Activated CD8-positive, alpha-beta T cell treated with anti-CD3 and anti-CD28 coated beads for 36 hours (primary cell): ENCODE measurements at places on chromosomes 3 and 15. TPM values are rescaled to one million over a fixed set of nuclear protein-coding genes. Genes with fewer than 3 reads are reported as not detected.

TRAT1 gene
- total RNA-seq = 15.5 TPM

FILIP1L gene
- 0.13 TPM for total RNA-seq

DNA sequence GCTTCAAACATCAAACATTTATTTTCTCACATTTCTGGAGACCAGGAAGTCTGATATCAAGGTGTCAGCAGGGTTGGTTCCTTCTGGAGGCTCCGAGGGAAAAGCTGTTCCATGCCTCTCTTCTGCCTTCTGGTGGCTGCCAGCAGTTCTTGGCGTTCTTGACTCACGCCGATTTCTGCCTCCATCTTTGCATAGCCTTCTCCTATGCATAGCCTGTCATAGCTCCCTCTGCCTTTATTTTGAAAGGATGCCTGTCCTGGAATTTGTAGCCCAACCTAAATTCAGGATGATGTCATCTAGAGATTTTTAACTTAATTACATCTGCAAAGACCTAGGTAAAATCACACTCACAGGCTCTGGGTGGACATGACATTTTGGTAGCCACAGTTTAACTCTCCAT is 70.4 kb downstream of the RGMA start:
- H3K4me1 ChIP-seq = peaks cover 63% of the 10 kb centered on the region
- H3K27me3 ChIP-seq = no peaks in the 10 kb centered on the region
- H3K4me3 ChIP-seq = no peak overlapping the region
- peaks cover 86% of the 10 kb centered on the region for H3K36me3 ChIP-seq

DNA sequence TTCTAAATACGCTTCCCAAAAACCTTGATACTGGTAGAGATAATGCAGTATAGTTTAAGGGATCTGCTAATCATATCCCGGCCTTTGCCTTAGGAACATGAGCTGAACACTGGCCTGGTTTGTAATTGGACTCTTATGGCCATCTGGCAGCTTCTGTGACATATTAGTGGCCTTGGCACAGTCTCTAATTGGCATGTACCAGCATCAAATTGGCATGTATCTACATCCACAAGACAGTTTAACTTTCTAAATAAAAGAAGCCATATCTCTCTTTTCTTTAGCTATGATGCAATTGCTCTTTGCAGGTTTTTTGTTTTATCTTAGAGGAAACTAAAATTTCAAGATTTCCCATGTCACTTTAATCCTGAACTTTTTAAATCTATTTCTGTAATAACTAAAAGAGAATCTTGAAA is 44.6 kb upstream of the FILIP1L start:
- no peak overlapping the region for H3K4me3 ChIP-seq
- no peak overlapping the region for H3K27ac ChIP-seq
- H3K36me3 ChIP-seq = peaks cover 51% of the 10 kb centered on the region
- no peaks in the 10 kb centered on the region for H3K27me3 ChIP-seq
- H3K4me1 ChIP-seq = peaks cover 10% of the 10 kb centered on the region
- DNase-seq = no peak

DNA sequence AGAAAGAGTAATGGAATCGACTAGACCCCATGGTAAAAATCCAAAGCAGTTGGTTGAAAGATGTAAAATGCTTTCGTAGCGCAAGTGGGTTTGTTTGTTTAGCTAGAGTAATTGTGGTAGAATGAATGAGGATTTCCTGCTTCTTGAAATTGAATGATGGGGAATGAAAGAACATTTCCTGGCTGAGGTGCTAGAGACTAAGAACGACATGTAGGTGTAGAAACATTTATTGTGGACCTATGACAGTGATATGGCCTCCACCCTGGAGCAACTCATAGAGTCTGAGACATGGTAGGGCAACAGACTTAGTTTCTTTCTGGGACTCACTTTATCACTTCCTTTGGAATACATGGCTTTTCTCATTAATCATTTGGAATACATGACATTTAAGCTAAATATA is 467.6 kb upstream of the CFAP20DC start:
- no peak for DNase-seq
- no peak overlapping the region for H3K4me3 ChIP-seq
- H3K36me3 ChIP-seq = no peaks in the 10 kb centered on the region

GRCh38 chr15:40087991-40088928 is 20.4 kb downstream of the BMF start:
- H3K27me3 ChIP-seq = peaks cover 11% of the 10 kb centered on the region
- H3K4me3 ChIP-seq = no peak overlapping the region
- no peaks in the 10 kb centered on the region for H3K36me3 ChIP-seq
- peaks cover 12% of the 10 kb centered on the region for H3K4me1 ChIP-seq
- H3K27ac ChIP-seq = no peak overlapping the region

DNA sequence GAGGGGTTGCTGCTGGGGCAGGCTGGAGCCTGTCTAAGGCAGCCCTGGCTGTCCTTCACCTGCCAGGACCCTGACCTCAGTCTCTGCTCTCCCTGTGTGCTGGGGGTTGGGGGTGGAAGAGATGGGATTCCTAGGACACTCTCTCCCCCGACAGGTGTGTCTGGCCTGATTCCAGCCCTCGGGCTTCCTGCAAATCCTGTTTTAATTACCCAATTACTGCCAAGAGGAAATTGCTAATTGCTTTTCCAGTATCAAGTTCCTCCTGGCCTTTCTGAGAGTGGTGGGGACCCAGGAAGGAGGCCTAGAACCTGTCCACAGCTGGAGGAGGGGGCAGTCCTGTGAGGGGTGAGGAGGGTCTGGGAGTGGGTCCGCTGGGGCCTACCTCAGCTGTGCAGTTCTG is 15.8 kb downstream of the PLXNA1 start:
- DNase-seq = no peak
- no peaks in the 10 kb centered on the region for H3K36me3 ChIP-seq
- H3K4me1 ChIP-seq = no peaks in the 10 kb centered on the region
- no peak overlapping the region for H3K4me3 ChIP-seq
- H3K27me3 ChIP-seq = no peaks in the 10 kb centered on the region

GRCh38 chr3:146823622-146824021 is 218.5 kb upstream of the PLSCR5 start:
- H3K27me3 ChIP-seq = no peaks in the 10 kb centered on the region
- no peak overlapping the region for H3K4me3 ChIP-seq
- no peaks in the 10 kb centered on the region for H3K4me1 ChIP-seq
- H3K27ac ChIP-seq = no peak overlapping the region

GRCh38 chr15:63819645-63820044 is 14.1 kb downstream of the HERC1 start:
- H3K27me3 ChIP-seq = no peaks in the 10 kb centered on the region
- H3K36me3 ChIP-seq = peaks cover 10% of the 10 kb centered on the region
- H3K27ac ChIP-seq = no peak overlapping the region
- peaks cover 68% of the 10 kb centered on the region for H3K4me1 ChIP-seq

SKOR1 gene
- total RNA-seq = 0.25 TPM

SLC12A6 gene
- total RNA-seq = 24.8 TPM

DNA sequence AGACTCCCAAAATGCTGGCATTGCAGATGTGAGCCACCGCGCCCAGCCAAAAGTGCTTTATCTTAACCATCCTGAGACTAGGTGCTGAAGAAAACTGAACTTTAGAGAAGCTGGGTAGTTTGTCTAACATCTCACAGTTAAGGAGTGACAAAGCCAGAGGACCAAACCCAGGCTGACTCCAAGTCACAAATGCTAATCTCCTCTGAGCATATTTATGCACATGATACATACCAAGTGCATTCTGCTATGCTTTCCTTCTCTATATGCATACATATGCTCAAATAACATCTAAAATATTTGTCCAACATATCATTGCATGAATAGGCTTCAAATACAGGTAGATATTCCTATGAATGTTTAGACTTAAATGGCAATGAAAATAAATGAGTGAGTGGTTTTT is 256.9 kb downstream of the CTNNB1 start:
- peaks cover 4% of the 10 kb centered on the region for H3K36me3 ChIP-seq
- H3K27me3 ChIP-seq = no peaks in the 10 kb centered on the region
- H3K27ac ChIP-seq = no peak overlapping the region
- no peak overlapping the region for H3K4me3 ChIP-seq

GRCh38 chr15:25671132-25671531 is 192.0 kb downstream of the ATP10A start:
- no peak for DNase-seq
- no peaks in the 10 kb centered on the region for H3K36me3 ChIP-seq
- peaks cover 23% of the 10 kb centered on the region for H3K27me3 ChIP-seq
- H3K4me3 ChIP-seq = no peak overlapping the region
- H3K27ac ChIP-seq = no peak overlapping the region

DNA sequence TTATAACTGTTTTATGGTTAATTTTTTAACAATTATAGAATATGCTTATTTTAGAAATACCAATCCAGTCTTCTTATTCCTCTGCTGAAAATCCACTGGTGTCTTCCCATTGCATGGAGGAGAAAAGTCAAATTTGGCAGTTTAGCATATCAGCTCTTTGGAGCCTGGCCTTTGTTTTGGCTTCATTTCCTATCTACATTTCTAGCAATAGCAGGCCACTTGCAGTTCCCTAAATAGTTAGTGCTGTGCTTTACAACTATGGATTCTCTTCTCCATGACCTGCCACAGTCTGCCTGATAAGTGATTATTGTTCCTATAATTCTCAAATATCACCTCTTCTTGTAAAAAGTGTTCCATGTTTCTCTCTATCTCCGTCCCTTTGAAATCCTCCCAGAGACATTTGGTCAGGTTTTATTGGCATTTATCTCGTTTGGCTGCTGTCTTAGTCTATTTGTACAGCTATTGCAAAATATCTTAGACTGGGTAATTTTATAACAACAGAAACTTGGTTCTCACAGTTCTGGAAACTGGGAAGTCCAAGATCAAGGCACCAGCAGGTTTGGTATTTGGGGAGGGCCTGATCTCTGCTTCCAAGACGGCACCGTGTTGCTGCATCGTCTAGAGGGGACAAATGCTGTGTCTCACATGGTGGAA is 8.2 kb upstream of the SEC22A start:
- no peak overlapping the region for H3K27ac ChIP-seq
- DNase-seq = no peak
- peaks cover 2% of the 10 kb centered on the region for H3K36me3 ChIP-seq
- peaks cover 1% of the 10 kb centered on the region for H3K27me3 ChIP-seq
- H3K4me3 ChIP-seq = no peak overlapping the region

DNA sequence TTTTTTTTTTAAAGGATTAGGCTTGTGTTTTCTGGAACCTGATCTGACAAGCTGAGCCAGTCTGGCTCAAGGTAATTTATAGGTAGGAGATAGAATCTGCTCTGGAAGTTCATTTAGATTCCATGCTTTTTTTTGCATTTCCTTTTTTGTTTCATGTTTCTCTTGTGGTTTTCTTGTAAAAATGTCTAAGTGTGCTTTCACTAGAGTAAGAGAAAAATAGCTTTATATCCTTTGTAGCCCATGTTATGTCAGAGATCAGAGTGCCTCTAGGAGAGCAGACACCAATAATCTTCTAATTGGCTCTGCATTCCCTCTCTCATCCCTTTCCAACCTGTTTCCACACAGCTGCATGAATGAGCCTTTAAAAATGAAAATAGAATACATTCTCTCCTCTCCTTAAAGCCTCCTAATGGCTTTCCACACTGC is 389.8 kb upstream of the KCNMB2 start:
- DNase-seq = no peak
- no peaks in the 10 kb centered on the region for H3K4me1 ChIP-seq
- H3K4me3 ChIP-seq = no peak overlapping the region
- no peak overlapping the region for H3K27ac ChIP-seq
- H3K27me3 ChIP-seq = no peaks in the 10 kb centered on the region

DNA sequence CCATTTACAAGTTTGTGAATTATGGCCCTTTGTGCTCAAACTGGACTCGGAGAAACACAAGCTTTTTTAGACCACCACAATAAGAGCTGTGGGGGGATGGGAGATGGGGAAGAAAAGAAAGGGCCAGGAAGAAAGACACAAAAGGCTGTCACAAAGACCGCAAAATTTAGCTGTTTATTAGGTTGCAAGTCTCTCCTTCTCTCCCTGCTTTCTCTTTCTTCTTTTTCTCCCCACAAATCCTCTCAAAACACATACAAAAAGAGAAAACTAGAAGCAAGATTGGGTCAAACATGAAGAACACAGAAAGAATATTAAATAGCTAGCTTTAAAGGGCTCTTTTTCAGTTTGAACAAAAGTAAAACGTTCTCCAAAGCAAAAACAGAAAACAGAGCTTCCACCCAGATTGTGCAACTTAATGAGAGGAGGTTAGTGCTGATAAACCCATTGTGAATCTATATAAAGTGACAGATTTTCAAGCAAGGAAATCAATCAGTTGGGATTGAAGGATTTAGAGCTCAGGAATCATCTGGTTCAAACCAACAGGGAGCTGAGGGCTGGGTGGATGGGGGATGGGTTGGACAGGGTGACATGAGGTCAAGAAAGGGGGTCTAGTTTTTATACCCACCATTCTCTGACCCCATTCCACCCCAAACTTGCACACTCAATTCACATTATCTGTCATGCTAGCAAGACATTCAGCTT is 87.3 kb downstream of the DHX30 start:
- peaks cover under 1% of the 10 kb centered on the region for H3K4me1 ChIP-seq
- H3K36me3 ChIP-seq = peaks cover 16% of the 10 kb centered on the region
- no peak overlapping the region for H3K27ac ChIP-seq

PDIA5 gene
- 19.0 TPM for total RNA-seq

PLSCR2 gene
- total RNA-seq = not detected

ERC2 gene
- total RNA-seq = 0.18 TPM

GRCh38 chr3:87082796-87083440 is 92.0 kb upstream of the VGLL3 start:
- H3K36me3 ChIP-seq = no peaks in the 10 kb centered on the region
- H3K27ac ChIP-seq = no peak overlapping the region
- no peaks in the 10 kb centered on the region for H3K4me1 ChIP-seq
- no peaks in the 10 kb centered on the region for H3K27me3 ChIP-seq
- H3K4me3 ChIP-seq = no peak overlapping the region
- no peak for DNase-seq

GRCh38 chr3:149019580-149019979 is 28.2 kb downstream of the GYG1 start:
- DNase-seq = no peak
- H3K27ac ChIP-seq = peak overlapping the region; percentile 4
- peaks cover 23% of the 10 kb centered on the region for H3K4me1 ChIP-seq
- H3K4me3 ChIP-seq = no peak overlapping the region
- H3K27me3 ChIP-seq = no peaks in the 10 kb centered on the region
- peaks cover 38% of the 10 kb centered on the region for H3K36me3 ChIP-seq

ARHGAP11A gene
- 96.7 TPM for total RNA-seq

DNA sequence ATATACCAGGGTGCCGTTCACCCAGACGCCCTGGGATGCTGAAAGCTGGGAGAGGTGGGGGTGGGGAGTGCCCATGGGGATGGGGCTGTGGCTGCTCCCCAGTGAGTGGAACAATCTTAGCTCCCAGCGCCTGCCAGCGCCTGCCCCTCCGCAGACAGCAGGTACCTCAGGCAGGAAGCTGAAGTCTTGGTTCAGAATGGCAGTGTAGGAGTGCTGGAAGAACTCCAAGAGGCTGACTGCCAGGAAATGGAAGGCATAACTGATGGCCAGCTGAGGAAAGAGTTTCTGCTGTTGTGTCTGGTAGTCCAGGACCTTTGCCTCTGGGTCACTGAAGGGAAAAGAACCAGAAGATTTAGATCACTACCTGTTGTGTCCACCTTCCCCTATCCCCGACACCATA is 8.4 kb downstream of the ACOX2 start:
- no peak overlapping the region for H3K4me3 ChIP-seq
- H3K27me3 ChIP-seq = no peaks in the 10 kb centered on the region
- DNase-seq = no peak
- H3K27ac ChIP-seq = no peak overlapping the region
- peaks cover 12% of the 10 kb centered on the region for H3K4me1 ChIP-seq
- H3K36me3 ChIP-seq = no peaks in the 10 kb centered on the region
